Stimulated activated CD8-positive, alpha-beta memory T cell treated with anti-CD3 and anti-CD28 coated beads, Interleukin-7, amount 100 ng/mL, for 4 hours (primary cell): ENCODE measurements at places on chromosomes 7 and 10.

- no peak for DNase-seq
Measured at GRCh38 chr10:101974091-101974971, 81.6 kb downstream of the ARMH3 start.

GRCh38 chr10:17951868-17952371 lies at the start of gene SLC39A12:
TSS of gene SLC39A12 (plus strand) at chr10:17951918. CDS start at chr10:17953277, 1,359 bp downstream.
- DNase-seq, result no peak

DNA sequence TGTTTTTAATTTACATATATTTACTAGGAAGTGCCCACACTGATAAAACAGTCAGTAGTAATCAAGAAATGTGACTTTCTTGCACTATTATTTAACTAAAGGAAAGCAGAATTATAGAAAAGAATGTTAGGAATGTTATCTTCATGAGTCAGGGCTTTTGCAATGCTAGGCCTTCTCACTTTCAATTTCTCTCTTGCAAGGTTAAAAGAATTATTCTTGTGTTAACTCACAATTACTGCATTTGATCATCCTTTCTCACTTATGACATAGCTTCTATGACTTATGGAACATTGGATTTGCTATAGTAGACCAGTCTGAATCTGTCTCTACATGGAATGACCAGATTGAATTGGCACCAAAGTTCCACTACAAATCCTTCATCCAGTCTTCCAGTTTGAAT lies 192.4 kb downstream of the SDK1 start:
- no peak for DNase-seq

GRCh38 chr10:16944402-16944801 lies 127.2 kb upstream of the RSU1 start:
- DNase-seq, result no peak

GRCh38 chr7:102291056-102291915 lies 4.6 kb downstream of the SH2B2 start:
- DNase-seq, result peak; percentile 18
